Heart left ventricle (tissue), 16 donors: ENCODE measurements at places on chromosomes 7 and 10. TPM values are rescaled to one million over a fixed set of nuclear protein-coding genes. Genes with fewer than 3 reads are reported as not detected.

DNA sequence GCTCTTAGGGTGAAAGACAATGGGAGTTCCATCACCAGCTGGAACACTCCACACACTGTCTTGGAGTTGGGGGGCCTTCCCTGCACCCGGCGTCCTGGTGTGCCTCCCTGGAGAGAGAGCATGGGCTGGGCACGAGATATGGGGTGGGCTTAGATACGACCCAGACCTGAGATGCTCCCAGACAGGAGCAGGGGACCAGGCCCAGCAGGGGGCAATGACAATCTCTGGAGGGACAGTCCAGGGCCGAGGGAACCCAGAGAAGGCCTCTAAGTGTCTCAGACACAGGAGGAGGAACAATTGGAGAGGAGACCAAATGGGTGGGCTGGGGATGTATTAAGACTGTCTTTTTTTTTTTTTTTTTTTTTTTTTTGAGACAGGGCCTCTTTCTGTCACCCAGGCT lies 40.0 kb downstream of the MYL10 start:
- no peak for DNase-seq

GRCh38 chr10:112793202-112793921 lies 156.7 kb upstream of the TCF7L2 start:
- no peak for DNase-seq

DNA sequence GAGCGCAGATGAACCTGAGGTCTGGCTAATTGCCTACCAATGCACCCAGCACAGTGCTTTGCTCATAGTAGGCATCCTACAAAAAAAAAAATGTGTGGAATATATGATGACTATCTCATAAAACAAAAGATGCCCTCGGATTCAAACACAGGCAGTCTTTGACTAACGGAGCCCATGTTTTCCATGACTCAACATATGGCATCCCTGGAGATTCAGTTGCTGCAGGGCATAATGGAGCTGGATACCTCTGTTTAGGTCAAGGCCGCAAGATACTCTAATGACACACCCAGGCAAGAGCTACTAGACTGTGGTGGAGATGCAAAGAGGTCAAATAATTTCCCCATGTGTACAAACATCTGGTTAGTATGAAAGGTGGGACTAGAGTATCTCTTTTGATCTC lies 16.3 kb downstream of the CUBN start:
- DNase-seq = no peak

- no peak for DNase-seq
Observed at GRCh38 chr10:22619101-22619500, 95.3 kb downstream of the PIP4K2A start.

GRCh38 chr10:69866688-69867461 lies 65.2 kb downstream of the COL13A1 start:
- peak; percentile 36 for DNase-seq

GRCh38 chr10:95374597-95375209 lies 83.9 kb upstream of the PDLIM1 start:
- peak; percentile 83 for DNase-seq

DNA sequence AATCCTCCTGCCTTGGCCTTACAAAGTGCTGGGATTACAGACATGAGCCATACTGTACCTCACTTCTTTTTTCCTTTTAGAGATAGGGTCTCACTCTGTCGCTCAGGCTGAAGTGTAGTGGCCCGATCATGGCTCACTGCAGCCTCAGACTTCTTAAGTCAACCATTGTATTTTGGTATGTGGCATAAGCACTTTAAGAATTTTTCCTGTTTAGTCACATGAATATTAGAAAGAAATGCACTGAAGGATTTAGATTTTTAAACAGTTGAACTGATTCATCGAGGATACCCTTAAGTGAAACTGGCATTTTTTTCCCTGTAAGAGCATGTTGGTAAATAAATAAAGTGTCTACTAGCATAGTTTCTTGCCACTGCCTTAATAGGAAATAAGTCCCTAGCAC lies 319.3 kb upstream of the CACNA2D1 start:
- no peak for DNase-seq

DNA sequence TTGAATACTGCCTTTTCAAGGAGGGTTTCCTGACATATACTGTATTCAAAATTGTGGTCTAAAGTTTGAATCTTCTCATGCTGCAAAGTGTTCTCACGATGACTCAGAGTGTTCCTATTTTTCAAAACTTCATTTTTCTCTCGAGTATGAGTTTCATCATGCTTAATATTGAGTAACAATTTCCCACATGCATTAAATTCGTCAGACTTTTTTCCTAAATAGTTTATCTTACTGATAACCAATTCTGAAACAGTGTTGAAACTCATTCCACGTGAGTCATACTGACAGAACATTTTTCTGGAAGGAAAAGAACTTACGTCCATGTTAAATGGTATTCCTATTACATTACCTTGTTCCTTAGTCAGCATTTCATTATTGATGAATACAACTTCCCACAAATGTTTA lies 44.1 kb downstream of the ZNF33B start:
- no peak for DNase-seq

DNA sequence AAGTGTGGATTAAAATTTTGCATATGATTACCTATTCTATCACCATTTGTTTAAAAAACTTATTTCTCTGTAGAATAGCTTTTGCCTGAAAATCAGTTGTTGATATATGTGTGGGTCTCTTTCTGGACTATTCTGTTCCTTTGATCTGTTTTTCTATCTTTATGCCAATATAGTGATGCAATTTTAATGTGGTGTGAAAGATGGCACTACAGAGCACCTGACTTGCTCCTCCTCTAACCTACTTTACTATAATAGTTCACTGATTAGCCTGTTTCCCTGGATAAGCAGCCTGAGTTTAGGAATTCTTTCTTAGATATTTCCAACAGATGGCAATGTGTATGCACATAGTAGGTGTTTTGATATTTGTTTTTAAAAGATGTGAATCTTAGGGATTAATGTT lies 294.5 kb downstream of the AUTS2 start:
- DNase-seq = no peak

- DNase-seq = no peak
Observed at GRCh38 chr7:25928549-25929330, 223.3 kb upstream of the NFE2L3 start.

ITPRID1 gene
- not detected for total RNA-seq

ARMC3 gene
- total RNA-seq = not detected
